Bladder microvascular endothelial cell (primary cell): ENCODE measurements at places on chromosomes 3 and 15. TPM values are rescaled to one million over a fixed set of nuclear protein-coding genes. Genes with fewer than 3 reads are reported as not detected.

Gene GOLGA6A
- total RNA-seq = not detected in 2 replicates

Gene IL12A
- 0.76 and 0.81 TPM in 2 replicates for total RNA-seq

Gene ZMAT3
- 13.1 and 54.2 TPM in 2 replicates for total RNA-seq

Gene HTR3E
- not detected in 2 replicates for total RNA-seq

Gene INKA1
- 15.4 and 38.2 TPM in 2 replicates for total RNA-seq

Gene FBLN2
- total RNA-seq = 1.6 and 13.8 TPM in 2 replicates

Gene PLA2G4B
- 0.16 and 1.7 TPM in 2 replicates for total RNA-seq

Gene SLC12A1
- total RNA-seq = not detected in 2 replicates

Gene PCLAF
- 8.5 and 25.1 TPM in 2 replicates for total RNA-seq

Gene ACKR4
- total RNA-seq = 0.49 and 0.50 TPM in 2 replicates

Gene CKMT1A
- total RNA-seq = not detected in 2 replicates

Gene KCNMB2
- not detected in 2 replicates for total RNA-seq

Gene NAALADL2
- total RNA-seq = 0.44 and 0.65 TPM in 2 replicates

Gene RPLP1
- total RNA-seq = 34.1 and 52.0 TPM in 2 replicates

Gene SLC24A5
- not detected in 2 replicates for total RNA-seq

Gene IGSF11
- 0.13 TPM in 1 of 2 replicates, not detected in the other for total RNA-seq

Gene LIPC
- not detected in 2 replicates for total RNA-seq

Gene AADACL2
- not detected in 2 replicates for total RNA-seq

Gene XYLB
- total RNA-seq = 3.2 and 4.8 TPM in 2 replicates

Gene IL17RE
- total RNA-seq = 0.19 and 0.49 TPM in 2 replicates

Gene UROC1
- not detected in 2 replicates for total RNA-seq

Gene LCTL
- total RNA-seq = not detected in 2 replicates

Gene ZNF621
- total RNA-seq = 5.8 and 13.5 TPM in 2 replicates

Gene CFAP91
- total RNA-seq = 0.38 TPM in 1 of 2 replicates, not detected in the other

Gene HSPBAP1
- total RNA-seq = 7.6 and 10.0 TPM in 2 replicates

Gene GREM1
- 0.06 and 0.16 TPM in 2 replicates for total RNA-seq

Gene SH3GL3
- total RNA-seq = not detected in 2 replicates
